ENCODE measurements at places on chromosomes 4 and X. TPM values are rescaled to one million over a fixed set of nuclear protein-coding genes. Genes with fewer than 3 reads are reported as not detected.

Gene HHIP
- 0.09 TPM for total RNA-seq

Gene DMP1
- 0.02 TPM for total RNA-seq

Gene DSPP
- not detected for total RNA-seq

Gene CCNA2
- total RNA-seq, result 64.0 TPM

Gene DMRTC1B
- total RNA-seq, result not detected

Gene PPP4R3C
- total RNA-seq, result not detected

Gene CT55
- not detected for total RNA-seq

Gene GPR173
- total RNA-seq, result 1.2 TPM

Gene ADH1A
- not detected for total RNA-seq

Gene PAGE4
- not detected for total RNA-seq

Gene KLHL5
- total RNA-seq, result 46.2 TPM

Gene CC2D2A
- 12.2 TPM for total RNA-seq

Gene PAGE2B
- total RNA-seq, result not detected

Gene GSPT2
- total RNA-seq, result 11.6 TPM

Gene SLC39A8
- total RNA-seq, result 658 TPM

Gene CSAG3
- not detected for total RNA-seq

Gene CLNK
- total RNA-seq, result not detected

Gene NPFFR2
- not detected for total RNA-seq

Gene CXCL13
- total RNA-seq, result not detected

Gene BMP15
- total RNA-seq, result not detected

Gene TAF7L
- total RNA-seq, result not detected

Gene HMX1
- not detected for total RNA-seq

Gene PGAM4
- 0.22 TPM for total RNA-seq

Gene TMEM144
- total RNA-seq, result 229 TPM

Gene ANK2
- total RNA-seq, result 24.0 TPM

Gene ANXA3
- total RNA-seq, result 117 TPM

Gene NOX1
- 0.78 TPM for total RNA-seq

Gene FAM200B
- 57.2 TPM for total RNA-seq

Gene GLOD5
- not detected for total RNA-seq

Gene CSAG1
- not detected for total RNA-seq

Gene ESX1
- not detected for total RNA-seq

Gene PSAPL1
- total RNA-seq, result not detected

Gene POU3F4
- not detected for total RNA-seq

Gene LRCH2
- total RNA-seq, result 0.06 TPM

Gene NDST4
- total RNA-seq, result 0.06 TPM

Gene HAUS7
- total RNA-seq, result 27.3 TPM

Gene FAM241A
- total RNA-seq, result 6.2 TPM

Gene RIPPLY1
- not detected for total RNA-seq

Gene KLHL2
- 10.2 TPM for total RNA-seq

Gene PDCL2
- not detected for total RNA-seq

Gene TMPRSS11E
- total RNA-seq, result not detected

Gene HPSE
- total RNA-seq, result 4.8 TPM

Gene TEX13B
- total RNA-seq, result not detected

Gene SCFD2
- 9.4 TPM for total RNA-seq

Gene POU4F2
- not detected for total RNA-seq

Gene CTAG1B
- not detected for total RNA-seq

Gene PCDH18
- total RNA-seq, result 0.46 TPM
